NCI-H774 (cell line): ENCODE measurements at places on chromosomes 4 and X.

DNA sequence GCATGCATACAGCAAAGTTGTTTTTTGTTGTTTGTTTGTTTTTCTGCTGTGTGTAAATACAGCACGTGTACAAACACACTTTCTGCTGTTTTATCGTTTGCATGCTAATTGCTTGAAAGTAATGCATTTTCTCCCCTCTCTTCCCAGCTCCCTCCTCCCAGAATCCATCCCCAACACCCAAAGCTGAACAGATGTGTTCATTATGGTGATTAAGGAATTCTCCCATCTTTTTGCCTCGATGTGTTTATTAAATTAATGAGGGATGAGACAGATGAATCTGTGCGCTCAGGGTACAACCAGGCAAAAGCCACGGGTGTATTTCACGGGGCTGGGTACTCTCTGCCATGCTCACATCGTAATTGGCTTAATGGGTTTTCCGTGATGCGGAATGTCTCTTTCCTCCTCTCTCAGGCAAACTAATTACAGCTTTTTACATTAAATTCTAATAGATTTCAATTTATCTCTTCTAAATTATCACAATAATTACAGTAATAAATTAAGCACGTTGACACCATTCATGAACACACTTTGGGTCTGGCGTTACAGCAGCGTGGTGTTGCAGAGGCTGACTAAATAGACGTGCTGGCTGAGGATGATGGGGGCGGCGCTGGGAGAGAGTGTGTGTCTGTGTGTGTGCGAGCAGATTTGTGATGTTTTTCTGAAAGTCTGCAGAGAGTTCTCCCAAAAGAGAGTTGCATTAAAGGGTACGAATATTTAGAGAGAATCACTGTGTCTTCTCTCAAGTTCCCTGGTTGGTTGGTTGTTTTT lies 117.7 kb downstream of the CRLF2 start:
- DNase-seq = no peak

GRCh38 chr4:131426023-131426758 lies 1722.9 kb upstream of the PCDH10 start:
- no peak for DNase-seq

DNA sequence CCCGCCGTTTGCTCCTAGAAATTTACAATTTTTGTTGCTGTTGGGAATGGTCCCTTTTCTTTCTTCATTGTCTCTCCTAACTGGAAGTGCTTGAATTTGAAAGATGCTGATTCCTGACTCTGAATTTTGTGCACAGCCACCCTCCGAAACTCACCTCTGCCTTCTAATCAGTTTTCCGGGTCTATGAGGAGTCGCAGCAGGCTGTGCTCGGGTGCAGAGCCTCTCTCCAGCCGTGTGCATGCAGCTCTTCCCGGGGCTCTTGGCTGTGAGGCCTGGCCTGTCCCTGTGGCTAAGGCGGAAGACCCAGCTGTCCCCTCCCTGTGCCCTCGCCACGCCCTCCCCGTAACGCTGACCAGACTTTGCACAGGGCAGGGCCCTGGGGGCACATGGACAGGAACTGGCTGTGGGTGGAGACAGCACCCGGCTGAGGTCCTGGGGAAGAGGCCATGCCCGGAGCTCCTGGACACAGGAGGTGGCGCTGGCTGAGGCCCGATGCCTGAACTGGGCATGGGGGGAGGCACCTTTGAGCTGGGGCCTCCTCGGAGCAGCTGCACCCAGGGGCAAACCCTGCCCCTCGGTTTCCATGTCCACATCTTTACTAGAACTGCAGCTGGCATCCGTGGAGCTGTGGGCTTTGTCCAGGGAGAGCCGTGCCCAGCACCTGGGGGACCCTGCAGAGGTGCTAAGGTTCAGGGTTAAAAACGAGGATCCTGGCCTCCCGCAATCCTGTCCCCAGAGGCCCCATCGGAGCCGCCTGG lies 32.6 kb upstream of the SPON2 start:
- no peak for DNase-seq

DNA sequence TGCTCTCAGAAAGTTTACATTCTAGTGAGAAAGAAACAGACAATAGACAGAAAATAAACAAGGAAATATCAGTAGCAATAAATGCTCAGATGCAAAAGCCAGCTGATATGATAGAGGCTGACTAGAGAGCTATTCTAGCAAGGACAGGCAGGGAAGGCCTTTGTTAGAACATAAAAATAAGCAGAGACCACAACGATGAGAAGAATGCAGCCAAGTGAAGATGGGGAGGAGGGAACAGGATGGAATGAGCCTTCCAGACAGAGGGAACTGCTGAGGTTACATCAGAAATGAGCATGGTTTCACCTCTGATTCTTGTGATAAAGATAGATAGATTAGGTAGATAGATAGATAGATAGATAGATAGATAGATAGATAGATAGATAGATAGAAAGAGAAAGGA lies 7.6 kb upstream of the SOWAHB start:
- DNase-seq = no peak

- no peak for DNase-seq
Measured at GRCh38 chr4:72084587-72085011, 52.8 kb downstream of the NPFFR2 start.

GRCh38 chr4:25779021-25779420 lies 83.8 kb downstream of the SEL1L3 start:
- DNase-seq = no peak

DNA sequence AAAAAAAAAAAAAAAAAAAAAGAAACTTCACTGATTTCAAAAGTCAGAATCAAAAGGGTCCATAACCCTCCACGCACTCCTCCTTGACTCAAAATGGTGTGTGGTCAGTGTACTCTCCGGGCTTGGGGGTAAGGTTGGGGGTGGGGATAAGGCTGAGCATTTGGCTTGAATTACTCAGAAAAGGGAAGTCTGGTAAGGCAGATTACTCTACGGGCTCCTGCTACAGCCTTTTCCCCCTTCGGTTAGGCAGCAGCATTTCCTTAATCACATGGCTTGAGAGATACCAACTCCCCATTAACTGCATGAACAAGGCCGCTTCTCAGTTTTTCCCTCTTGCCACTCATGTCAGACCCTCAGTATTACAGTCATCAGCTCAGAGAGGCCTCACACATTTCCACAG lies 135.4 kb upstream of the DUSP21 start:
- no peak for DNase-seq

- no peak for DNase-seq
Measured at GRCh38 chr4:60817609-60818008, 382.5 kb upstream of the ADGRL3 start.

DNA sequence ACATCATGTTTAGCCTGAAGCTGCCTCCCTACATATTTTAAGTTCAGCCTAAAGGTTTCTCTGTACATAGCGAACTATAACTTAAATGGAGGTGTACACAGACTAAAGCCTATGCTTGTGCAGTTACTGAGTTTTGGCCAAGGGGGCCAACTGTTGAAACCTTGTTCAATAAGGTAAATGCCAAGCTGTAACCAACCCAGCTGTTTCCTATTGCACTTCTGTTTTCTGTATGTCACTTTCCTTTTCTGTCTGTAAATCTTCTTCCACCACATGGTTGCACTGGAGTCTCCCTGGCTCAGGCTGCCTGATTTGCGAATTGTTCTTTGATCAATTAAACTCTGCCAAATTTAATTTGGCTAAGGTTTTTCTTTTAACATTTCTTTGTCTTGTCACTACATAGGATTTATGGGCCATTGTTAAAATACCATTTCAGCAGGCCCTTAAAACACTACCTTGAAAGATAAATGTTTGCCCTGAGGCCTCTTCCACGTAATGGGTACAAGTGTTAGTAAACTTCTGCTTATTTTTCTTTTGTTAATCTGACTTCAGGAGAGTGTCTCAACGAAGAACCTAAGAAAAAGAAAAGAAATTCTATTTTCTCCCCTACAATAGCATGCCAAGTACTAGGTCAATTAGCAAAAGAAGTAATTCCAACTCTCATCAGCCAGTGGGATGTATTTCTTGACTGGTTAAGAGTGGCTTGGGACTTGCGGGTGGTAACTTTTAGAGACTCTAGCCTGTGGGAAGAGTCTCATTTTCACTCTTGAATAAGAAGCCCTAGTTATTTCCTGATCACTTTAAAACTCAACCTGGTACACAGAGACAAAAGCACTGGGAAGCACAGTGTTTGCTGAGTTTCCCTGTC lies 45.7 kb upstream of the PRSS12 start:
- no peak for DNase-seq

- DNase-seq = no peak
Measured at GRCh38 chr4:156705311-156705710, 266.3 kb downstream of the PDGFC start.

- DNase-seq = no peak
Measured at GRCh38 chrX:130944230-130944629, 41.2 kb upstream of the ENOX2 start.

GRCh38 chr4:142883040-142883832 lies 37.1 kb upstream of the INPP4B start:
- DNase-seq = no peak

DNA sequence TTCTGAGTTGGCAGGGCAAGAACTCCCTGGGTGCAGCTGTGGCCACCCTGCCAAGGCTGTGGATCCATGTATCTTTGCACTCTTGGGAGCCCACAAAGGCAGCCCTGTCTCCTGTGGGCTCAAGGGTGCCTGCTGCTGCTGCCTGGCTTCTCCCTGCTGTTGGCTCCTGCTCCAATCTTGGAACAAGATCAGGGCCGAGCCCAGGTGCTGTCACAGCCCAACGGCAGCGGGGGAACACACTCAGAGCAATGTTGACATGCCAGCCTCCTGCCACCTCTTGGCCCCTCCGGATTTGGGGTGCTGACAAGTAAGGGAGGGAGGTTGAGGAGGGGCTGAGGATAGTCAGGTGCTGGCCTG lies 57.9 kb downstream of the COX18 start:
- DNase-seq = no peak

- DNase-seq = no peak
Measured at GRCh38 chrX:70527610-70528345, 83.1 kb downstream of the DLG3 start.

DNA sequence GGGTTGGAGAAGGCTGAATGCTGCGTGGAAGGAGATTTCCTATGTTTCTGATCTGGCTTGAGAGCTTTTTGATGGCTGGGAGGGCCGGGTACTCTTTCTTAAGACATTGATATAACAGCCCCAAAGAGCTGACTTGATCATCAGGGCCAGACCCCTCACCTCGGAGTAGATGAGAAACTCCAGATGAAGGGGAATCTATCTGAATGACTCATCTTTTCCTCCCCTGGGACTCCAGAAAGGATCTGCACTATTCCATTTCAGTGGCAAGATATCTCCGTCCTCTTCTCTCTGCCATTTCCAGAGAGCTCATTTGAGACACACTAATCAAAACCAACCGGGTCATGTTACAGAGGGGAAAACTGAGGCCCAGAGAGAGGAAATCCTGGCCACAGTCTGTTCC lies 92.9 kb upstream of the MSX1 start:
- no peak for DNase-seq

- no peak for DNase-seq
Measured at GRCh38 chr4:185192059-185192458, 11.7 kb downstream of the CFAP97 start.

DNA sequence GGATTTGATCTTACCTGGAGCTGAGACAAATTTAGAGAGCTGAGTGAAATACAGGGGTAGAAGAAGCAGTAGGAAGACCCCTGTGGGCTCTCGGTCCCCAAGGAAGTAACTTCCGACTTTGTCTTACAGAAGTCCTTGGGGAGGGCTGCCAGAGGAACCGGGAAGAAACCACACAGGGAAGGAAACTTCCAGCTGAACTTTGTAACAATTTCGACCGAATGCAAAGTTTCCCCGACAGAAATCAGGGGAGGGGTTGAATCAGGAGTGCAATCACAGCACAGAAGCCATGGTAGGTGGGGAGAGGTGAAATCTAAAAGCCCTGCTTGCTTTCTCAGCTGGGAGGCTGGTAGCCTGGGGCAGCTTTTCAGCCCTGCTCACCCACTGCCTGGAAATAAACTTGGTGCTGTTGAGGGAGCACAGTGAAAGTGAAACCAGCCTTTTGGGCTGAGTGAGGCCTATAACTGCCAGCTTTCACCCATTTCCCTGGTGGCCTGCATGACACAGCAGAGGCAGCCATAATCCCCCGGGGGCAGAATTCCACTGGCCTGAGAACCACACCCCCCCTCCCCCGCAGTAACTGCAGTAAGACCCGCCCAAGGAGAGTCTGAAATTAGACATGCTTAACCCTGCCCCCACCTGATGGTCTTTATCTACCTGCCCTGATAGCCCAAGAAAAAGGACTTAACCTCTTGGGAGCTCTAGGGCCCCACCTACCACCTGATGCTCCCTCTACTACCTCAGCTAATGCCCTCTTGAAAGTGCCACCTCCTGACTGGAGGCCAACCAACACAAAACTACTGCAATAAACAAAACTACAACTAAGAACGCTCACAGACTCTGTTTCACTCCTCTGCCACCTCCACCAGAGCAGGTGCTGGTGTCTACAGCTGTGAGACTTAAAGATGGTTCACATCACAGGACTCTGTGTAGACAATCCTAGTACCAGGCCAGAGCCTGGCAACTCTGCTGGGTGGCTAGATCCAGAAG lies 248.2 kb downstream of the PARM1 start:
- DNase-seq = no peak

GRCh38 chr4:155445306-155445705 lies 68.5 kb upstream of the MAP9 start:
- no peak for DNase-seq

- DNase-seq = peak; percentile 7
Measured at GRCh38 chr4:155403886-155404285, 27.1 kb upstream of the MAP9 start.

DNA sequence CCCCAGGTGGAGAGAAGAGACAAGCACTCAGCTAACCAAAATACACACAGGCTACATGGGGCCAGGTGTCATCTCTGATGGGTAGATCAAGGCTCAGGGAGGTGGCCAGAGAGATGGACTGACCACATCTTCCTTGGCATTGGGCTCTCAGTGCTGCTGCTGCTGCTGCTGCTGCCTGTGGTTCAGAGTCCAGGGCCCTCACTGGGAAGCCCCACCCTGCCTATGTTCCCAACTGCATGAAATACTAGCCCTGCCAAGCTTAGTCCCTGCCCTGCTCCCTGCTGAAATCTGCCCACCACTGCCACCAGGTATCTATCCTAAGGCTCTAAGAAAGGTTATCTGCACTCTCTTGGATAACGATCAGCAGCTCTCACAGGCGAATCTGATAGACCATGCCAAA lies 118.7 kb downstream of the EFHC2 start:
- DNase-seq = no peak

- no peak for DNase-seq
Measured at GRCh38 chrX:96861218-96861617, 22.5 kb upstream of the RPA4 start.

- peak; percentile 1 for DNase-seq
Measured at GRCh38 chr4:58166490-58166889, 1056.3 kb upstream of the IGFBP7 start.

- peak; percentile 11 for DNase-seq
Measured at GRCh38 chr4:85861064-85861765, 386.3 kb downstream of the ARHGAP24 start.

GRCh38 chrX:105823092-105823455 lies 735 bp downstream of the NRK start:
- no peak for DNase-seq
